NCI-H2171 treated with DMSO at 0.1 percent for 48 hours (cell line): ENCODE measurements at places on chromosomes 5 and 9.

- DNase-seq: peak; percentile 34
Measured at GRCh38 chr5:158431369-158432029, 572.6 kb upstream of the CLINT1 start.

DNA sequence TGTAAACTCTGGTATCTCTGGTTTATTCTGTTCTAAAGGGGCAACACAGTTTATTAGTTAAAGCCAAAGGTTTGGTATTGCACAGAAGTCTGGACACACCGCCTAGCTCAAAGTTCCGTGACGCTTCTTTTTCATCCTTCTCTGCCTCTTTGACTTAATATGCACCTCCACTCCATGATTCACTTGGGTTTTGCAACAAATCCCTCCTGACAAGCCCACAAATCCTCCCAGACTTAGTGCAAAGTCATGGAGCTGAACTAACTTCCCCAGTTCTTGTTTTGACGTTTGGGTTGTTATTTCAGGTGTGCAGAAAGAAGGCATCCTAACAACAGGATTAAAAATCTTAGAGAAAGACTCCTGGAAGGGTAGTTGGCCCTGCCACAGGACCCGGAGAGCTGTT lies 441.6 kb upstream of the DMAC1 start:
- DNase-seq: no peak

- no peak for DNase-seq
Measured at GRCh38 chr5:122311961-122312590, at the start of gene SNCAIP. TSS of gene SNCAIP (plus strand) at chr5:122312237. CDS start at chr5:122391135, 78,898 bp downstream.

DNA sequence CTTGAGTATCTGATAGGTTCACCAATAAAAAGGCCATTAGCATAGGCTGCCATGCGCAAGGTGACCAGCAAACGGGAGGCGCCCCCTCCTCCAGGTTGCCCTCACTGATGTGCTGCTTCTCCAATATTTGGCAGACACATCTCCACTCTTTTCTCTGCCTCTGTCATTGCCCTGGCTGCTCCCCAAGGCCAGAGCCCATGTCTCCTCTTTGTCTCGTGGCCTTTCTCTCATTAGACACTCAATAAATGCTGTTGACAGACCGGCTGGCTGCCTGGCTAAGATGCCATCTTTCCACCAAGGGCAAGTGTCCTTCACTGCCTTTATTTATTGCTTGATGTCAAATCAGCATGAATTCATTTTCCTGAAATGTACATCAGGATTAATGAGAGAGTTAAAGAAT lies 404.0 kb upstream of the KIF2A start:
- DNase-seq: no peak

DNA sequence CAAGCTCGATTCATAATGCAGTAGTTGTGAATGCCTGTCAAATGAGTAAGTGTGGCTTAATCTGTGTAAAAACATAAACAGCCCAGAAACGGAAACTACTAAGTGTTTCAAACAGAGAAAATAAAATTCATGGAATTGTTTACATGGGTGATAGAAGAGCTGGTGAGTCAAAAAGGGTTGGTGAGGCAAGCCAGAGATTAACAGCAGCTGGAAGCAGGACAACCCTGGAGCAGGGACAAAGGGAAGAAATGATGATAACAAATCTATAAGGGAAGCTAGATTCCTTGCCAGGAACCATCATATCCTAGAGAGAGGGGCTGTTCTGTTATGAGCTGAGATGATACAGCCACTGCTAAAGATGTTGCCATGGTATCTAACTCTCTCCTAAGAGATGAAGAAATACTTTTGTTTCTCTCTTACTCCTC lies 18.0 kb upstream of the PRR16 start:
- no peak for DNase-seq

GRCh38 chr5:15203376-15203775 lies 296.6 kb upstream of the FBXL7 start:
- DNase-seq: no peak

DNA sequence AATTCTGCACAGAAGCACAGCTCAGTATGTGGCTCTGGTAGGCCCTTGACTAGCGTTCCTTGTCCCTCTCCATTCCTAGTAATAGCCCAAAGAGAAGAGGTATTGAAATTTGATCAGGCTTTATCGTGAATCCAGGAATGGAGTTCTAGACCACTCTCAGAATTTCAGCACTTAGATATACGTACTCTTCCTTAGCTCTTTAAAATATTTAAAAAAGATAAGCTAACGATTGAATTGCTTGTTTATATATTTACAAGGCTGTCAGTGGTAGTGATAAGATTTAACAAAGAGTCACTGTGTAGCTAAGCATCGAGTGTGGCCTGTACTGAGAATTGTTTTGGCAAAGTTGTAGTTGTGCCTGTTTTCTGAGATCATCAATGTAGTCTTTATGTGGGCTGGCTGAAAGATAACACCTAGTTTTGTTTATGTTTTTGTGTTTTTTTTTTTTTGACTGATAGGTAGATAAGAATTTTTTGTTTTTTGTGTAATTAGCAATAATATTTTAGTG lies 2.5 kb downstream of the KIAA1958 start:
- no peak for DNase-seq
